DMS79 (cell line): ENCODE measurements at places on chromosomes 4 and X.

DNA sequence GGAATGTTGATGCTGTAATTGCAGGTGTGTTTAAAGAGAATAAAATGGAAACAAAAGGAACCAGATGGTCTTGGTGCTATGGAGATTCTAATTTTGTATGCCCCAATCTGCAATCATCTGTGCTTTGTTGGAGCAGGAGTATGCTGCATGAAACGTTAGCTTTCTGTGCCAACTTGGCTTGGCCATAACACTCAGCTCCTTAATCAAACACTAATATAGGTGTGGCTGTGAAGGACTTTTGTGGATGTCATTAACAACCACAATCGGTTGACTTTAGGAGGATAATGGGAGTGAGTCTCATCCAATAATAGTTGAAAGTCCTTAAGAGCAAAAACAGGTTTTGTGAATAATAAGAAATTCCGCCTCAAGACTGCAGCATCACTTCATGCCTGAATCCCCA, 399.2 kb downstream of the NLGN4X start:
- no peak for DNase-seq

DNA sequence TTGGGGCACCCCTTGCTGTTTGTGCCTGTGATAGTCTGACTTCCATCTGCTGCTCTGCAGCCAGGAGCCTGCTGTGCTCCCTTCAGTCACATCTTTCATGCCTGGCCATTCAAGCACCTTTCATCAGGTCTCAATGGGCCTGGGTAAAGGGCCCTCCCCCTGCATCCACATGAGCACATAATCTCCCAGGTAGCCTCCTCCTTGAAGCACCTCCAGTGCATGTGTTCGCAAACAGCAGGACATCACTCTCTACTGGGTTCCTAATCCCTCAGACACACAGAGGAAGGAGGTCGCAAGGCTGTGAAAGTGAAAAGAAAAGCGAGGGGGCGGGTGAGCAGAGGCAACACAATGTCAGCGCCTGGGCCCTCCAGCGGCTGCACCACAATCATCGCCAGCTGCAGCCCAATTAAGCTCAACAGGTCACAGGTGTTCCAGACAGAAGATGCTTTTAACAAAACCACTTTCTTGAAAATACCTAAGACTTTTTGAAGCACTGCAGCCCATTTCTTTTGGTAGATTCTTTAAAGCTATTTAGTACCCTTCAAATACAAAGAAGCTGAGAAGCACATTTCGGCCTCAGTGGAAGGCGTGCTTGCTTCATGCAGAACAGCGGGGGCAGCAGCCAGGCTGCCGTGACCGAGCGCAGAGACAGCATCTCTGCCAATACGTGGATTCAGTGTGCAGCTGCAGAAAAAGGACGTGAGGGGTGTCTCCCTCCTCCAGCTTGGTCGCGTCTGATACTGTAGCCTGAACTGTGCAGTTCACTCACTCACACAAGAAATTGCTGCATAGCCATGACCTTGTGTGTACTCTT, 92.2 kb upstream of the SPRY1 start:
- DNase-seq: peak; percentile 85

GRCh38 chr4:168712316-168712890, 215.6 kb downstream of the PALLD start:
- DNase-seq: no peak

DNA sequence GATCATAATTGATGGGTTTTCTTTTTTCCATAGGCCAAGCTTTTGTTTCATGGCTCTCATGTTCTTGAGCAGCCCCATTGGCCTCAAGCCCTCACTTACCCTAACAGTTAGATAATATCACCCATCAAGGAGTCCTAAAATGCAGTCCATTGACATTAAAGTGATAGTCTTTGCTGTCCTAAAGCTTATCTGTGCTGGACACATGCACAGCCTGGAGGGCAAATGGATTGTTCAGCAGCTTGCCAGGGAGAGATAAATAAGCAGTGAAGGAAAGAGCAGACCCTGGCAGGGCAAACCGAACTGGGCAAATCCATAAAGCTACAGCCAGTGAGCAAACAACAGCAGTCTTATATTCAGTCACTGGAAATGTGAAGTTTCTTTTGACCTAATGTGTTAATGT, 199.6 kb upstream of the MID1 start:
- DNase-seq: no peak

- DNase-seq: no peak
Observed at GRCh38 chr4:25098964-25099891, 61.0 kb downstream of the SEPSECS start.

DNA sequence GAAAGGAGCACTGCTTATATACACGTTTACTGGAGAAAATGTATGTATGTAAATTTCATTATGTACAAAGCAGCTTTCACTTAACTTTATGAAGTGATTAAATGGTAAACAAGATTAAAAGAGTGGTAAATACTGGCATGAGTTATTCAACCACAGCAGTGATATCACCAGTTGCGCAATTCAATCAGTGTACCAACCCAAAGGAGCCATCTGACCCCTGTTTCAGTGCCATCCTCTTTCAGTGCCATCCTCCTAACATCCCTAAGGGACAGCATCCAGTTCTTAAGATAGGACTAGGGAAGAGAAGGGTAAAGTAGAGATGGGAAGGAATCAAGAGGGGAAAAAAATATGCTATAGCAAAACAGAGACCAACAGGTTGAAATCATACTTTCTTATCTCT, 16.2 kb downstream of the HPF1 start:
- DNase-seq: no peak

- DNase-seq: no peak
Observed at GRCh38 chr4:82394896-82395295, 21.1 kb upstream of the HNRNPD start.

DNA sequence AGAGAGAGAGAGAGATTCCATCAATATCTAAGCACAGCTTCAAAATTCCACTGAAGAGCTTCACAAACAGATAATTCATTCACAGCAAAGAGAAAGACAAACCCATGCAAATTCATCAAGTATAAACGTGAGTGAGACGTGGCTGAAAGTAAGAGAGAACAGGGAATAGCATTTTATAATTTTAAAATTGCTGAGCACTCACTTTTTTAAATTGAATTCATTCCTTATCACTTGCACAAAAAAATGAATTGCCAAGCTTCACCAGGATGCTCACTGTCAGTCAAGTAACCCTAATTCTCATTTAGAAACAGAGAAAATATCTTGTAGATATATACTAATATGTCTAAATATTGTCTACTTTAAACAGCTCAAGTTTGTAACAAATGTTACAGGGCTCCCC, 40.5 kb downstream of the BMP3 start:
- no peak for DNase-seq
